Osteoblast (primary cell): ENCODE measurements at places on chromosomes 4 and X. TPM values are rescaled to one million over a fixed set of nuclear protein-coding genes. Genes with fewer than 3 reads are reported as not detected.

CCDC120 gene
- 1.1 and 1.2 TPM in 2 replicates for total RNA-seq

WDR17 gene
- total RNA-seq: 0.36 and 0.59 TPM in 2 replicates

SULT1E1 gene
- not detected in 2 replicates for total RNA-seq

GUCY1A1 gene
- 0.29 TPM in 1 of 2 replicates, not detected in the other for total RNA-seq

NOX1 gene
- total RNA-seq: not detected in 2 replicates

SLITRK4 gene
- total RNA-seq: 0.29 and 0.36 TPM in 2 replicates

MTNR1A gene
- not detected in 2 replicates for total RNA-seq

CPE gene
- total RNA-seq: 6.9 and 8.5 TPM in 2 replicates
